ENCODE measurements at places on chromosomes 2 and 18. TPM values are rescaled to one million over a fixed set of nuclear protein-coding genes. Genes with fewer than 3 reads are reported as not detected.

DNA sequence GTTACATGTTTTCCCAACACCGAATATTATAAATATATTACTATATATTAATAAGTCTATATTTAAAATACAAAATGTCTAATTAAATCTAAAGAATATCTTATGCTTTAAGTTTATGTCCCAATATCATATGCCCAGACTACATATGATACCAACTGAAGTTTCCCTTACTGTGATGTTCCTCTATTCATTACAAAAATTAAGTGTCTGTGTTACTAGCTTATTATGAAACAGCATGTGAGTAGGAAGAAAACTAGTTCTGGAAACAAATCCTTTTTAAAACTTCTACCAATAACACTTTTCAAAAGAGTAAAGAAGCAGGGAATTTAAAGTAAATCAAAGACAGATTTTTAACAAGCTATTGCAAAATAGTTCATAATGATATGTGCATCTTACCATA, 17.8 kb downstream of the HNRNPLL start:
- no peak for DNase-seq

DNA sequence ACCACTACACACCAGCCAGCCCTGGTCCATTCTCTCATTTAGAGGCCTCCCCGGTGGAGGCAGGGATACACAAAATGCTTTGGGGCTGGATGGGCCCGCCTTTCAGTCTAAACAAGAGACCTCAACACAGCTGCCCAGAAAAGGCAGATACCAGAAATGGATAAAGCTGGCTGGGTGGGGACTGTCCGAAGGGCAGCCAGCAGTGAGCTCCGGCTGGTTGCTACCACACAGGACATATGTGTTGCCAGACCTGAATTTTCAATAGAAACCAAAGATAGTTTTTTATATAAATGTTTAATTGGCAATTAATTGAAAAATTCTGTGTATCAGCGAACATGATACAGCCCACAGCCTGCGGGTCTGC, 1.4 kb downstream of the GPBAR1 start:
- no peak for DNase-seq

GRCh38 chr2:58035352-58035751, 11.3 kb upstream of the VRK2 start:
- no peak for DNase-seq

GRCh38 chr18:26617151-26617554, 68.8 kb upstream of the KCTD1 start:
- DNase-seq, result no peak

Gene SERPINB13
- total RNA-seq, result not detected

Gene SERPINB12
- not detected for total RNA-seq
